ENCODE measurements at places on chromosomes 4 and X.
A peak's percentile ranks its signal among the peaks of the same experiment; 100 is the strongest.

DNA sequence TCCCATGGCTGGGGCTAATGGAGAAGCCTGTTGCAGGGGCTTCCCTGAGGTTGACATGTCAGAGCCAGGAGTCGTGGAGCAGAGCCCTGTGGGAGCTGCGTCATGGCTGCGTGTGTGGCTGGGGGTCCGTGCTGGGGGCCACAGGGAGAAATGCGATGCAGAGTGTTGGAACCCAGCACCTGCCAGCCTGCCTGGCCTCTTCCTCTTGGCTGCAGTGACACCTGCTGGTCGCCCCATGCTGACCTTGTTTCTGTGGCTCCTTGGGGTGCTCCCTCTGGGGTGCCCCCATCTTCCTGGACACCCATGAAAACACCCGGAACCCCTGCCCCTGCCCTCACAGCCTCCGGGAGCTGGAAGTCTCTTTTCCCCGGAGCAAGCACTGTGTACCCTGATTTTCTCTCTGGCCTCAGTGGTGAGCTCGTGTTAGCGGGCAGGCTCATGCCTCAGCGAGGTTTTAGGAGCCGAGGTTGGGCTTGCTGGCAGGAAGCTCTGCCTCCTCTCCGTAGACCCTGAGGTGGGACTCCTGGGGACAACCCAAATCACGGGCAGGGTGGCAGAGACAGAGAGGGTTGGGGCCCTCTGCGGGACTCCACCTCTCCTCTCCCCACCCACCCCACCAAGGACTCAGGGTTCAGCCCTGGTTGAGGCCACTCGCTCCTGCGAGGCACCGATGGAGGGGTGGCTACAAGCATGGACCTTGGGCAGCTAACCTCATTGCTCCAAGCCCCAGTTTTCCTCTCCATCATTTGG lies 103.7 kb downstream of the SORCS2 start:
- DNase-seq = no peak

DNA sequence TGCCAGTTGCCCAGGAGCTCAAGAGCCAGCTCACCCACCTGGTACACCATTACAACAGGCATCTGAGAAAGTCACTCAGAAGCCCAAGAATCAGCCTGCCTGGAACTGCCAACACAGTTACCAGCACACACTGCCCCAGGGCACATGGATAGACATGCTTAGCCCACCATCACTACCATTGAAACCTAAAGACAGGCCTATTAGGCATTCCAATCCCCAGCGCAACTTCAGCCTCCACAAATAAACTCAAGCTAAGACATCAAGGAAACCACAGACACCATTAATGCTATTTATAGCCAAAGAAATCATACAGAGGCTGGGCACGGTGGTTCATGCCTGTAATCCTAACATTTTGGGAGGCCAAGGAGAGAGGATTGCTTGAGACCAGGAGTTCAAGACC lies 42.3 kb downstream of the ATRX start:
- DNase-seq = no peak

DNA sequence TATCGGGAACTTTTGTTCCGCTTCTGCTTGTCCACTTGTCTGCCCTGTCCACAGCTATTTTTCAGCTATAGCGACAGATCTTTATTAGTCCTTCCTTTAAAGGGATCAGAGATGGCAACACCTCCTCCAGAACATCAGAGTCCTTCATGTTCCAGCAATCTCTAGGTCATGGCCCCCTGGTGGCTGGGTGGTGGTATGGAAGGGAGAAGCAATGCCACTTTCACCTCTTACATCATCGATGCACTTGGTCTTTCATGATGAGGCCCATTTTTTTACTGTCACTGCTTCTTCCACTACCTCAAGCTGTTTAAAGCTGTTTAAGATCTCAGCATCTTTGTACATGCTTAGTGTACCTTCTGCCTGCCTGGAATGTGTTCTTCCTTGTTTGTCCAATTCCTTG lies 106.7 kb downstream of the ARHGAP6 start:
- DNase-seq = peak; percentile 60

- peak; percentile 75 for DNase-seq
These were observed 72.1 kb downstream of the PRSS12 start for GRCh38 chr4:118280501-118281218.

- no peak for DNase-seq
These were observed 90.5 kb upstream of the RAPGEF2 start for GRCh38 chr4:159012381-159012780.

DNA sequence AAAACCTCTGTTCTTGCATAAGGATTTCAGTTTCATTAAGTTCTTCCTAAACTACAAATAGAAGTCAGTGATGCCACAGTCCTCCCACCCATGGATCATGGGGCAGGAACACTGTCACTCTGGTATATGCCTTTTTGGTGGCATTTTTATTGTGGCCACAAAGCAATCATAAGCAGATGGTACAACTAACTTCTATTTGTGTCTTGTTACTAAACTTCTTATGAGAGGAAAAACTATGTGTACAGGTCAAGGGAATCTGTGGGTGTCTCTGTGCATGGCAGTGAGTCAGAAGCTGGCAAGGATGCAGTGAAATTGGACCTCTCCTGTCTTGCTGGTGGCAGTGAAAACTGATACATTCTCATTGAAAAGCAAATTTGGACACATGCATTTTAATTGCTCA lies 245.0 kb upstream of the GPC4 start:
- DNase-seq = no peak

- no peak for DNase-seq
These were observed 162.1 kb downstream of the EPHA5 start for GRCh38 chr4:65508168-65508567.

DNA sequence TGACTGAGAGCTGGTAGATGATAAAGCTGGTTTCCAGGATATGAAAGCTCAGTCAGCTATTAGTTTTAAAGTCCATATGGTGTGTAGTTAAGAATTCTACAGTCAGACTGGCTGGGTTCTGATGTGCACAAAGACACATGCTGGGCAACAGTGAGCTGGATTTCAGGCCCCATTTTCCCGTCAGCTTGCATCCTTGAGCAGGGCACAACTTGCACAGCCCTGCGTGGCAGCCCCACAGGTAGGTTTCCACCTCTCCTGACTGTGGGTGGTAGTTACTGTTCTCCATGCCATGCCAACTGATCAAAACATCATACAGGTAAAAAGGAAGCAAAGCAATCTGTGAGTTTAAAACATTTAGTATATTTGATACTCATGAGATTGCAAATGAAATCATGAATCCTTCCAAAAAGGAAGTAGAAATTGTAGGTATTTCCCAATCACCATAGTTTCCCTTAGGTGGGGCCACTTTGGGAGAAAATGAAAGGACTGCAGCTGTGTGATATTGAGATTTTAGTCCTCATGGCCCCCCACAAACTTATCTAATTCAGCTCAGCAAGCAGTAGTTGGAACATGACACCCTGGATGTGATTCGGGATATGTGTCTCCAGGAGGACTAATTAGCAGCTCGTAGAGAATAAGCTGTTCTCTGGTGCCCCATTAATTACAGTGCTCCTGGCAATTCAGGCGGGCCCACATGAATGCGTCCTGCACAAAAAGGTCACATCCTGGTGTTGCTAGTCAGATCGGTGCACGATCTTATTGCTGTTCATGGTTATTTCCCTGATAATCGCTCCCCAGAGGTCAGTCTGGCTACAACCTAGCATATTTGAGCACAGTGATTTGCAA lies 42.4 kb upstream of the NOCT start:
- no peak for DNase-seq

GRCh38 chr4:53477038-53477565 lies 99.7 kb downstream of the FIP1L1 start:
- no peak for DNase-seq

DNA sequence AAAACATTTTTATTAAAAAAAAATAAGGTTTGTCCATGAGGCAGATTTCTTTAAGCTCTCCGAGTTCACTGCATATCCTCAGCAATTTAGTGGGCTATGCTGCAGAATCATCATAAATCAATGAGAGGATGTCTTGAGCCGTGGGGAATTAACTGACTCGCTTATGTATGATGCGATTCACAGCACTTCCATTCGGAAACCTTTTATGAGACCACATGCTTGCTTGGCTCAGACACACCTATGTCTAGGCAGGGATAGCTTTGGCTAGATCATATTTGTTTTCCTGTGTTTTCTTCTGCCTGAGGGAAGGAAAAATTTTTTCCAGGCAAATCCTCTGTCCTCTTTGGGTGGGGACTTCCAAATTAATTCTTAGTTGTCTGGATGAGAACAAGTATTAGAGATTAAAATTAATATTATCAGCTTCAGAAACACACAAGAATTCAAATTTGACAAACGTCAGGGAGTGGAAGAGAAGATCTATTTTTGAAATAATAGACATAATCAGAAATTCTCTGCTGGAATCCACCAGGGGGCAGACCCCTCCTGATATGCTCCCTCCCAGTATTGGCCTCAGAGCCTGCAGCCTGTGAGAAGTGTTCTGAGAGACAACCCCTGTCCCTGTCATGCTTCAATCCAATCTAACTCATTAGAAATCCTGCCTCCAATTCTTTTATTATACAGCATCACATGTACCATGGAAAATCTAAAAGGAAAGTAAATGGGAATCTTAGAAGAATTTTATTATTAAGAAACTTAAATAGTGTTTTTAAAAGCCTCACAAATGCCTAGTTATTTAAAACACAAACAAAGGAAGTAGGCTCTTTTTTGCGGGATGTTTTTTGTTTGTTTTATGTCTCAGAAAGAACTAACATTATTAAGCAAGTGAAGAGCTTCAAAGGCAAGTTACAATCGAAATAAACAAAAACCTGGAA lies 345.1 kb upstream of the TACR3 start:
- DNase-seq = no peak

DNA sequence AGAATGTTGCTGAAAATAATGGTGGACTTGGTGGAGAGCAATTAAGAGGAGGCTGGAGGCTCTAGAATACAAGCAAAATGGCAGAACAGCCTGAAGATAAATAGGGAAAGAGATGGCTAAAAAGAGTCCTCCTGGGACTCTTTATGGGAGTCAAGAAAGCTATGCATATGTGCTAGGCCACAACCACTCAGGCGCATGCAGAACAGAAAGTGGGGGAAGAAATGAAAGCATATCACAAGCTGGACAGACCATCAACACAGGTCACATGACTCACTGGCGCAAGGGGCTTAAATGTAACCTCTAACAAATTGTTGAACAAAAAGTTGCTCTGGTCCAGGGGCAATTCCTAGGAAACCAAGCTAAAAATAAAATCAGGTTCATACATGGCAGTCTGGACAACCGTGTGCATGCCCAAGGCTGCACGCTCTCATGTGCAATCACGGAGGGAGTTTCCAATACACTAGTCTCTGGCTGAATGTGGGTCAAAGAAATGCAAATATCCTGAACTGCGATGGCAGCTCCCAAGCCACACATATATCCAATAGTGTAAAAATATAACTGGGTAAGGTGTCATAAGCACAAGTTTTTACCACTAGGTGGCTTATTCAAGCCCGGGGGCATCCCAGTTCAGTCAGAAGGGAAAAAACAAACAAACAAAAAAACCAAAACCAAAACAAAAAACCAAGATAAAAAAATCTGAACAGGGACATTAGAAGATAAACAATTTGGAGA lies 45.4 kb downstream of the ZNF711 start:
- no peak for DNase-seq

DNA sequence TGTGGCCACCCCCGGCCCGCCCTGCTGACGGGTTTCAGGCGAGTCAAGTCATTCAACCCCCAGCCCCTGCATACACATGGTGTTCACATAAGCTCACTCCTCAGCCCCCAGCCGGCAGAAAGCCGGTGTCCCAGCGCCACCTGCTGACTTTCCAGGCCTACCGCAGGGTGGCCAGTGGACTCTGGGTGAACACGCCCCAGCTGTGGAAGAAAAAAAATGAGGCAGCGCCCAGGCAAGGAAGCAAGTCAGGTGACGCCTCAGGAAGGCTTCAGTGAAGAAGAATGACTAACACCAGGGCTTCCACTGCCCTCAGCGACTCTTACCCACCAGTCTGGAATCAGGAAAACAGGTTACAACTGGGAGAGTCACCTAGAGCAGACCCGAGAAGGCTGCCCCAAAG lies 15.8 kb downstream of the BCAP31 start:
- peak; percentile 50 for DNase-seq

GRCh38 chrX:99719140-99719539 lies 690.9 kb downstream of the PCDH19 start:
- DNase-seq = no peak

DNA sequence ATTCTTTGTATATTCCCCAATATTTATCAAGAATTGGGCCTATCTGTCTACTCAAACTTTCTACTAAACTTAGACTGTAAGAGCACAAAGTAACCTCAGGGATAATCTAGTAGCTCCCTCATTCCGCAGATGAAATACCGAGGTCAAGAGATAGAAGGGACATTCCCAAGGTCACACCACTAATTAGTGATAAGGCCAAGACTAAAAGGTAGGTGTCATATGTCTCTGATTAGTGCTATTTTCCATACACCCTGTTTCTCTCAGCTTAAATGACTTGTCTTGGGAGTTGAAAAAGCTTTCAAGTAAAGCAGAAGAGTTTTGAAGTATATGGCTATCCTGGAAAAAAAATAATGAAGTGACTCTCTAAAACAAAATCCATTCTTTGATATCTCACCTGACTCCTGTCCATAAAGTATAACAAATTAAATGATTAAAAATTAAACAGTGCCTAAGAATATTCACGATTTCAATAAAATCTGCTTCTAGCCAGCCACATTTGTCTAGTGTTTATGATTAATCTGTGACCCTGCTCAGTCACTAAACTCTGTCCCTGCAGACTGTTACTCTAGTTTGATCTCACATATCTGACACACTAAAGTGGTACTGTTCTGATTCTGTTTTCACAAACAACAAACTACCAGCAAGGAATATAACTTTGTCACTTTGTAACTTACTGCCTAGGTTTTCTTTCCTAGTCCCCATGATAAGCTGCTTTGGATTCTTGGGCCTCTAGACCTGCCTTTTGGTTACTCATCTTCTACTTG lies 10.3 kb downstream of the GPR174 start:
- DNase-seq = no peak

DNA sequence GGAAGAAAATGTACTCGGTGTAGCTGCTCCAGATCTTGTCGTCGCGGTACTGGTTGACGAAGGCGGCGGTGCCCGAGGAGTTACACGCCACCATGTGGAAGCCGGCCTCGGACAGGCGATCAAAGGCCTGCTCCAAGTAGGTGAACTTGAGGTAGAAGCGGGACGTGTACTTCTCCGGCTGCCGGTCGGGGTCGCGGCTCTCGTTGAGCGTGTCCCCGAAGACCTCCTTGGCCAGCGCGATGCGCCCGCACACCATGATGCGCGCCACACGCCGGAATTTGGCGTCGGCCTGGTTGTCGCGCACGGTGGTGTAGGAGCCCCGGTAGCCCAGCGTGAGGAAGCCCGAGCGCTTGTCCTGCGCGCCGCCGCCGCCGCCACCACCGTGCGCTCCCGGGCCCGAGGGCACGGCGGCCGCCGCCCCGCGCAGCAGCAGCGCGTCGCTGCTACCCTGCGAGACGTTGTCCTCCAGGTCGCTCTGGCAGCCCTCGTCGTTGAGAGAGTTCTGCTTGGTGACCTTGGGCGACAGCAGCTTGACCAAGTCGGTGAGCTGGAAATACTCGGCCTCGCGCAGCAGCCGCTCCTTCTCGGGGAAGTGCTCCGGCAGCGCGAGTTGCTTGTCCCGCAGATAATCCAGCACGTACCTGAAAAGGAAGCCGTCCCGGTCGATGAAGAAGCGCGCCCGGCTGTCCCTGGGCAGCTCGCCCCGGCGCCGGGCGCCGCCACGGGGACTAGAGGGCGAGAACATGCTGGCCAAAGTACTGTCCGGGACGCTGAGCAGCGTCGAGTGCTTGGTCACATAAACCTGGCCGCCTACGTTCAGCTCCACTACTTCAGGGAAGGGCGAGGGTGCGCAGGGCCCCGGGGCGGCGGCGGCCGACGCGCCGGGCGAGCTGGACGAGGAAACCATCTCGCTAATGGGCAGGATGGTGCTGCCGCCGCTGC lies 775 bp downstream of the KCTD8 start:
- DNase-seq = no peak

GRCh38 chr4:152101556-152102435 lies 341.0 kb upstream of the GATB start:
- no peak for DNase-seq

GRCh38 chr4:65831828-65832227 lies 161.5 kb upstream of the EPHA5 start:
- no peak for DNase-seq

Data from natural killer cell (primary cell).